Right lung (tissue), 10 donors: ENCODE measurements at places on chromosomes 2 and 18. TPM values are rescaled to one million over a fixed set of nuclear protein-coding genes. Genes with fewer than 3 reads are reported as not detected.

Gene UGT1A3
- polyA plus RNA-seq = not detected

Gene PLA2R1
- 6.8 TPM for polyA plus RNA-seq

- no peak for DNase-seq
Observed at GRCh38 chr18:37084912-37085311, 256.0 kb downstream of the KIAA1328 start.

- no peak for DNase-seq
Observed at GRCh38 chr2:74576863-74577229, 22.3 kb downstream of the DOK1 start.

DNA sequence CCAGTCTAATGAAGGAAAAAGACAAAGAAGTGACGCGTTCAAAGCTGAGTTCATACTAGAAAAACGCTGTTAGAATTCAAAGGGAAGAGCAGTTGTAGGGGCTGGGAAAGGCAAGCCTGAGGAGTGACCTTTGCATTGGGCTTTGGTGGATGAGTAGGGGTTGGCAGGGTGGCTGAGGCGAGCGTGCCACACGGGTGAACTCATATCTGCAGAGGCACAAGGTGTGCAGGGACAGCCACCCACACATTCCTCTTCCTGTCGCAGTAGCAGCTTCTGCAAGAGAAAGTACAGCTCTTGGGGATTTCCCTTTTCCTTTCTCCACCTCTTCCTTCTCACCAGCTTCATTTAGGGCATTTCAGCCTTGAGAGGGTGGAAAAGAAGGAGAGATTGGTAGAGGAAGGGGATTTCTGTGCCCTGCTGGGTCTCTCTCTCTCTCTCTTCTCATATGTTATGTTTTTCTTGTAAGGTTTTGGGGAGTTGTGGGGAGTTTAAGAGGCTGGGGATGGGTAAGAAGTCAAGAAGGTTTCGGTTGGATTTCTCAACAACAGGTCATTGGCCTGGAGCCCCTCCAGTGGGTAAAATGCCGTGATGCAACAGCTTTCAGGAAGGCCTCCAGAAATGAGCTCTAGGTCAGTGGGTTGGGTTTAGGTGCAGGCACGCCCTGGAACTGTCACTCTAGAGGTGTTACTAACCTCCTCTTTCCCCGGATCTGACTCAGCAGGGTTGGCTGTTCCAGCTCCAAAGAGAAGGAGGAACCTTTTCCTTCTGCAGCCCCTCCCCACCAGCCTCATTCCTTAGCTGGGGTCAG, 40.1 kb downstream of the ODC1 start:
- DNase-seq = no peak

GRCh38 chr2:218648088-218648786, 11.2 kb downstream of the ZNF142 start:
- DNase-seq = no peak

GRCh38 chr2:113822087-113822815, 65.8 kb upstream of the SLC35F5 start:
- no peak for DNase-seq

GRCh38 chr2:206056286-206056685, 29.7 kb downstream of the INO80D start:
- no peak for DNase-seq

GRCh38 chr18:77136871-77137665, 4.5 kb upstream of the MBP start:
- DNase-seq = no peak

GRCh38 chr2:98404556-98405250, 40.0 kb upstream of the INPP4A start:
- no peak for DNase-seq

- DNase-seq = no peak
Observed at GRCh38 chr2:12501469-12502158, 215.1 kb upstream of the TRIB2 start.

DNA sequence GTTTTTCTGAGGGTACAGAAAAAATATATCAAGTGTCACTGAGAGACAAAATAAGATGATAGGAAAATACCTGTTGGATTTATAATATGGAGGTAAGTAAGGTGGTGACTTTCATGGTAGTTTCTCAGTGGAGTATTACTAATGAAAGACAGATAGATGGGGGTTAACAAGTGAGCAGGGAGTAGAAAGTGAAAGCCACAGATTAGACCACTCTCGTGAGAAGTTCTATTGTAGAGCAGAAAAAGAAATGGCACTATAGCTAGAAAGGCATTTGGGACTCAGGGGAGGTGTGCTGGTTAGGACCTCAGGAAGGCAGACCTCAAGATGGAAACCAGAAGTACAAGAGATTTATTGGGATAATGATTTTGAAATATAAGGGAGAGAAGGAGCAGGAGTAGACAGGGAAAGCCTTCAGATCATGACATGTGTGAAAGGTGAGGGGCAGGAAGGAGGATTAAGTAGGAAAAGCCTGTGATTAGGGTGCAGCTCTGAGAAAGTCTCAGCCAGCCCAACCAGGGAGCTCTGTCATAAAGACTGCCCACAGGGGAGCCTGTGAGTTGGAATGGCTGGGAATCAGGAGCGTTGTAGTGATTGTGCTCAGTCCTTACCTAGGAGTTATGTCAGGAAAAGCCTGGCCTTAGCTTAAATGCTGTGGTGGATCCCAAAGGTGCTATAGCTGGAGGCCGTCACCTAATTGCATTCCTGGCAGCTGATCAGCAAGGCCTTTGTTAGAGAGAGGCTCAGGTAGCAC, 198.1 kb downstream of the IKZF2 start:
- no peak for DNase-seq

GRCh38 chr18:57210716-57211411, 64.0 kb downstream of the BOD1L2 start:
- DNase-seq = no peak

DNA sequence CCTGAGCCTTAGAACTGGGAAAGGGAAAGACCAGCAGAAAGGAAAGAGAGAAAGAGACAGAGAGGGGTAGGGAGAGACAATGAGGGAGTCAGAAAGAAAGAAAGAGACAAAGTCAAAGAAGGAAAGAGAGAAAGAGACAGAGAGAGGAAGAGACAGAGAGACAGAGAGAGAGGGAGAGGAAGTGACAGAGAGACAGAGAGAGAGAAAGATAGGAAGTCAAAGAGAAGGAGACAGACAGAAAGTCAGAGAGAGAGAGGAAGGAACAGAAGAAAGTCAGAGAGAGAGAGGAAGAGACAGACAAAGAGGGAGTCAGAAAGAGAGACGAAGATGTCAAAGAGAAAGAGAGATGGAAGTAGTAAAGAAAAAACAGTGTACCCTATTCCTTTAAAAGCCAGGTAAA, 261.8 kb downstream of the WDPCP start:
- no peak for DNase-seq
